Mesendoderm (in vitro differentiated cells): ENCODE measurements at places on chromosomes 3 and 15.

DNA sequence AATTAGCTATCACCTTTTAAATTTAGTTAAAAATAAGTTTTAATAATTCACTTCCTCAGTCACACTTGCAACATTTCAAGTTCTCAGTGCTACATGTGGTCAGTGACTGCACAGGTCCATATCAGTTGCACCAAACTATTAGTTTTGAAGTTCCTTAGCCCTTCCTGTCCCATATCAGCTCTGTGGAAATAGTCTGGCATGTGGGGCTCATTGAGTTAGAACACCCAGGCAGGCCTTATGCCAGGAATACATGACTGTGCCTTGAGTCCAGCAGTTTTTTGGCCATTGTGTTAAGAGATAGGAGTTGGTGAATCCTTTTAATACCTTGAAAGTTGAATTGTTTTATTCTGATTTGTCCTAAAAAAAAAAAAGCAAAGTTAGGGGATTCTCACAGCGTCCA lies 153.7 kb upstream of the BFSP2 start:
- no peak for DNase-seq

DNA sequence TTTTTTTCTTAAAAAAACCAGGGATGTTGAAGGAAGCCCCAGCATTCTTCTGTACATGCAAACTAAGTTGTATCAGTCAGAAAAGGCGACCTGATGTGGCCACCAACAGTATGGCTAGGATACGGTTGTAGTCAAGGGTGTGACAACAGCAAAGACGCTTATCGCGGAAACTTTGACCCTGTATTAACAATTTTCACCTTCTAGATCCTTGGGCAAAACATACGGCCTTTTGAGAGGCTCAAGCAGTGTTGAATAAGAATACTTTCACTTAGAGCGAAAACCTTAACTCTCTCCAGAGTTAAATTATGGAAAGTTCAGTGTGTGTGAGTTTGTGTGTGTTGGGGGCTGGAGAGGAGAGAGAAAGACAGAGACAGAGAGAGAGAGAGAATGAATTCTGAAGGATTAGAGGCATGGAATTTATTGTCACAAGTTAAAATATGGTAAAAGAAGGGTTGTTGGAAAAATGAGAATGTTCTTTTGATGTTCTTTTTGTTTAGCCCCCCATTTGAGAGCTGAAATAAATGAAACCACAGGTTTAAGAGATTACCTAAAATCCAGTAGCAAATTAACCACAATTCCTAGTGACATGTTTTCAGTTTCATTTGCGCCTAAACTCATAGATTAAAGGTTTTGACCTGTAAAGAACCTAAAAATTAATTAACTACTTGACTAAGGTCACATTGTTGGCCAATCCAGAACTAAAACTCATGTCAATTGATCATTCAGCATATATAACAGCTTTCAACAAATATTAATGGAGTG lies 9.2 kb downstream of the ALCAM start:
- DNase-seq = no peak

DNA sequence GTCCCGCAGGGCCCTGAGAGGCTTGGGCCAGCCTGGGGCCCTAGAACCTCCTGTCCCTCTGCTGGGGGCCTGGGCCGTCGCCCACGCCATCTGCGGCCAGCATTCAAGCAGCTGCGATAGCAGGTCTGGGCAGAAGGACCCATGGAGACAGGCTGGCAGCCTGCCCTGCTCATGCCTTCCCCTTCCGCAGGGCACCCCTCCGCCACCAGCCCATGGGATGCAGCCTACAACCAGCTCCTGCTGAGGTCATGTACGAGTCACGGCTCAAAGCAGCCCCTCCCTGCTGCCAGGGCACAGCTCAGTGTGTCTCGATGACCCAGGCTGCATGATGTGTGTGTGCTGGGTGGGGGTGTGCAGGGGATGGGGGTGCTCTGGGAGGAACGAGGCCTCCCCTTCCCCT lies 27.8 kb downstream of the DUSP7 start:
- DNase-seq = no peak

GRCh38 chr3:114646526-114646925 lies 352.7 kb downstream of the TIGIT start:
- DNase-seq = no peak

- peak; percentile 93 for DNase-seq
Measured at GRCh38 chr15:69861331-69862171, 236.2 kb downstream of the TLE3 start.

DNA sequence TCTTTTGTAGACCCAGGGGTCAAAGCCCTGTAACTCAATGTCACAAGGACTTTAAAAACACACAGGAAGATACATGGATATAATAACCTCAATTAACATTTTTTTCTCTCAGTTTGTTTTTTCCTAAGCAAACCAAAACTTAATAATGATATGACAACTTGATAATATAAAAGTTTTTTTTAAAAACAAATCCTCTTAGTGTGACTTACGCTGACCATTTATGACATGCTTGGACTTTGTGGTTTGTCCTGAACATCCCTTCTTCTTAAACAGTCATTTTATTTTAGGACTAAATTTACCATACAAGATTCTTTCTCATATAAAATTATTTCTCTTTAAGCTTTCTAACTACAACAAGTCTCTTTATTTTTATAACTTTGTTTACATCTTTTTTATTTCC lies 25.4 kb upstream of the FAM3D start:
- DNase-seq = peak; percentile 77

- DNase-seq = peak; percentile 12
Measured at GRCh38 chr3:179404307-179404706, 47.0 kb downstream of the GNB4 start.

- no peak for DNase-seq
Measured at GRCh38 chr3:59608356-59608755, 558.5 kb upstream of the CFAP20DC start.

- DNase-seq = peak; percentile 12
Measured at GRCh38 chr3:89525609-89526008, 418.2 kb downstream of the EPHA3 start.

GRCh38 chr3:106309274-106309673 lies 440.5 kb upstream of the CBLB start:
- DNase-seq = no peak

GRCh38 chr3:15324379-15324808 lies 8.0 kb downstream of the SH3BP5 start:
- DNase-seq = peak; percentile 37

- no peak for DNase-seq
Measured at GRCh38 chr3:194485881-194486539, 792 bp downstream of the ATP13A3 start.

- DNase-seq = no peak
Measured at GRCh38 chr3:64260431-64260830, 35.2 kb upstream of the PRICKLE2 start.

DNA sequence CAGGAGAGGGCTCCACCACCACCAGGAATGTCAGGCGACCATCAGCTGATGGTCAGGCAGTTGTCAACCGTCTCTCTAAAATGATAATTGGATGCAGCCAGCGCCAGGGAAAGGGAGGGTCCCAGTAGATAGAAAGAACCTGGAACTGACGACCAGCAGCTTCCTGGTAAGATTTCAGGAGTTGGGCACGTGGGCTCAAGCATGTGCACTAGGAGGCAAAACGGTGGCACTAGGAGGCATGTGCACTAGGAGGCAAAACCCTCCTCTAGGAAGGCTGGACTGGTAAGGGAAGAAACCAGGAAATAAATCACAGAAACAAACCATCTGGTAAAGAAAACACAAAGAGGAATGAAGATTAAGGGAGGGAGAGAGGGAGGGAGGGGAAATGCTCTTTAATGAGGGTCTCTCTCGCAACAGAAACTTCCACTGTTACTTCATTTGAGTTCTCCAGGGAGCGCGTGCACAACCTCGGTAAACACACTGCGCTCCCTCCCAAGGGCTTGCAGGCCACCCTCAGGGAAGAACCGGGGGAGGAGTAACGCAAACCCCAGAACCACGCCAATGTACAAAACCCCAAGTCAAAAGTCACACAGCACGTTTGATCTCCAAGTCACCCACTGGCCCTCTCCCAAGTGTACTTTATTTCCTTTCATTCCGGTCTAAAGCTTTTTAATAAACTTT lies 116.7 kb downstream of the XXYLT1 start:
- no peak for DNase-seq
